ENCODE measurements at places on chromosomes 13 and 19.

DNA sequence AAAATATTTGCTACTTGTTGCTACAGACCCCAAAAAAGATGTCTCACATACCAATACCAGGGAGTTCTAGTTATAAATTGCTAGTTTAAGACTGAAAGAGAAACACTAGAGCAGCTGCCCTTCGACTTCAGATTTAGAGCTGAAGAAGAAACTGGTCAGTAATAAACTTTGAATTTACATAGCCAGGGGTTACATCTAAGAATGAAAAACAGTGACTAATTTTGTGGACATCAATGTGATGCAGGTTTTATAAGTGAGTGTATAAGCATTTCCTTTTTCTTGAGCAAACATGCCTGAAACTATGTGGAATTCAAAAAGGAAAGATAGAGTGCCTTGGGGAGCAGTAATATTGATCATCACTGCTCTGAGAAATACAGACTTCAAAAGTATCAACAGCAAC lies 724.9 kb upstream of the MIR17HG start:
- no peak for DNase-seq

DNA sequence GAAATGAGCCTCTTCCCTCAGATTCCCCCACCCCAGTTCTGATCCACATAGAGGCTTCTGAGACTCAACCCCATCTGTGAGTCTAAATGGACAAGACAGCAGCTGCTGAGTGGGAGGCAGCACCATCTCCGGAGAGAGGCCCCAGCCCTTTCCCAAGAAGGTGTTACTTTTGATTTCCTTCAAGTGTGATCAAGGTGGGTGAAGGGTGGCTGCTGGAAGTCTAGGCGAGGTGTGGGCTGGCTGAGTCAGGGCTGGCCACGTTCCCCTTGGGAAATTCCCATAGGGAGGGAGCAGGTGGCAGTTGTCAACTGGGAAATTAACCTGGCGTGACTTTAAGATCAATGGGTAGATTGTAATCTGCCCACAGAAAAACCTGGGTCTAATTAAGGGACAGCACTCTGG lies 148.0 kb downstream of the FOXO1 start:
- peak; percentile 45 for DNase-seq

DNA sequence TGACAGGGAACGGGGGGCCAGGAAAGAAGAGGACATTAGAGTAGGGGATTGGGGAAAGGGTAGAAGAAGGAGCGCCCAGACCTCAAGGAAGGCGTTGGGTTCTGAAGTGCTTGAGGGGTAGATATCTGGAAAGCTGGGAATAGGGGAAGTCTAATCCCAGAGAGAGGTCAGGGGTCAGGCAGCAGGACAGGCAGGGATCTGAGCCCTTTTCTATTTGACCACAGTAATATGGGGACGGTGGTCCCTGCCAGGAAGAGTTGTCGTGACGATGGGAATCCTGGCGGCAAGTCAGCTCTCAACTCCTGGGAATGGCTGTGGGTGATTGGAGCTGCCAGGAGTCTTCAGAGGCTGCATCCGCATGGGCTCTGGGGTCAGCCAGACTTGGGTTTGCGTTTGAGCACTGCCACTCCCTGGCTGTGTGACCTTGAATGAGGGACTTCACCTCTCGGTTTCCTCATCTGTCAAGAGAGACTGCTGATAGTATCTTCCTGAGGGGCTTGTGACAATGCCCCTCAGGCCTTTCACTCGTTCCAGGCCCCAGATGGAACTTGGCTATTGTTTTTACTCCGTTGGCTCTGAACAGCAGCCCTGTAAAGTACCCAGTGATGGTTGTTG lies 1.3 kb downstream of the AP2A1 start:
- DNase-seq: no peak

GRCh38 chr13:113616991-113617749 lies 32.6 kb downstream of the TFDP1 start:
- DNase-seq: no peak

DNA sequence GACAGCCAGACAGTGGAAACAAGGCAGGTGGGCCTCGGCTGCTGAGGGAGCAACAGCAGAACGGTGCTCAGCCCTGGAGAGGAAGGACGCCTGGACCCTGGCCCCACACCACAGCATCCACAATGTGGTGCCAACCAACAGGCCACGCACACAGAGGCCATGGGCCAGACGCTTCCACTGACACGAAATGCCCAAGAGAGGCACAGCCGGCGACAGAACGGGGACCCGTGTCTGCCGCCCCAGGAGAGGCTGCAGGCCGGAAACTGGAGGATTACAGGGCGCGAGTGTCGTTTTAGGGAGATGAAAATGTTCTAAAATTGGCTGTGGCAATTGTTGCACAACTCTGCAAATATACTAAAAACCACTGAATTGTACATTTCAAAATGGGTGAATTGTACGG lies 69.7 kb downstream of the RASA3 start:
- DNase-seq: no peak

DNA sequence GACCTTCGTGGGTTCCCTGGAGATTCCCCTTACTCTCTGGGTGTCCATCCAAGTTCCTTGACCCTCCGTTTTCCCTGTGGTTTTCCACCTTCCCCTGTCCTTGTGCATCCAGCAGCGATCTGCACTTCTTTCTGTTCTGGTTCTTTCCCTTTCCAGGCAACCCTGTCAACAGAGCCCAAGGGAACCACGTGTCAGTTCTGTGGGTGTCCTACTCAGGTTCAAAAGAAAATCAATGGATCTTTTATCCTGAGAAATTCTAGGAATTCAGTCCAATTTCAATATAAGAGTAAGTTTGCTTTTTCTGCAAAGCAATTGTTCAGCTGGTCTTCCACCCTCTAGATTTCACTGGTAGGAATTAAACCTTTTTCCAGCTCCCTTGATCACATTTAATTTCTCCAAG lies 1394.8 kb upstream of the SLC10A2 start:
- no peak for DNase-seq

GRCh38 chr19:48419158-48419920 lies 25.9 kb downstream of the GRIN2D start:
- DNase-seq: no peak

- no peak for DNase-seq
Observed at GRCh38 chr13:29520671-29521070, 74.8 kb downstream of the SLC7A1 start.

DNA sequence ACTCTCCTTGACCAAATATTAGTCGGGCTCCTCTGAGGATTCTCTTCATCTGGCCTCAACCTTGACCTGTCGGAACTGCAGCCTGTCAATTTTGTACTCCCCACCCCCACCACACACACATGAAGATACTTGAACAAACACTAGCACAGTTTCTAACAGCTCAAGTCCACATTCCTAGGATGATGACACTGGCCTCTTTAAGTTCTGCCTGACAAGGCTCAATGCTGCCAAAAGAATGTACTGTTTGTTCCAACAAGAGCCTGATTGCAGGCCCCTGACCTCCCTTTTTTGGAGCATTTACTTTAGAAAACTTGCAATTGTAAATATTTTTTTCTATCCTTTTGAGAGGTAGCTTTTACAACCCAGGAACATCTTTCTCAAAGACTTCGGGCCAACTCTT lies 169.2 kb upstream of the IRS2 start:
- no peak for DNase-seq

DNA sequence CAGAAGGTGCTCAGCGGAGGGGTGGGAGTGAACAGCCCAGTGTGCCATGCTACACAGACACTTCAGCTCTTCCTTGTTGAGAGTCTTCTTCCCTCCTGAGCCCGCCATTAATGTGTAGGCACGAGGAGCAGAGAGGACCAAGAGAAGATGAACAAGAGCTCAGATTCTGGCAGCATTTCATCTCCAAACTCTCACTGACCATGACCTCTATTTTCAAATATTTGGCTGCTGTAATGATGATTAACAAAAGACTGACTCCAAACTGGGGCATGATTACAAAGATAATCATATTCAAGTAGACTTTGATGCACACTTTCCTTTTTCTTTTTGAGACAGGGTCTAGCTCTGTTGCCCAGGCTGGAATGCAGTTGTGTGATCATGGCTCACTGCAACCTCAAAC lies 236.5 kb downstream of the DCLK1 start:
- no peak for DNase-seq
